ENCODE measurements at places on chromosomes 5 and 9.

- no peak for DNase-seq
Observed at GRCh38 chr5:155027993-155028629, 14.6 kb downstream of the KIF4B start.

GRCh38 chr9:78304357-78304756 lies 7.4 kb downstream of the PSAT1 start:
- DNase-seq = no peak

GRCh38 chr5:76685704-76686103 lies 30.2 kb upstream of the F2R start:
- no peak for DNase-seq

DNA sequence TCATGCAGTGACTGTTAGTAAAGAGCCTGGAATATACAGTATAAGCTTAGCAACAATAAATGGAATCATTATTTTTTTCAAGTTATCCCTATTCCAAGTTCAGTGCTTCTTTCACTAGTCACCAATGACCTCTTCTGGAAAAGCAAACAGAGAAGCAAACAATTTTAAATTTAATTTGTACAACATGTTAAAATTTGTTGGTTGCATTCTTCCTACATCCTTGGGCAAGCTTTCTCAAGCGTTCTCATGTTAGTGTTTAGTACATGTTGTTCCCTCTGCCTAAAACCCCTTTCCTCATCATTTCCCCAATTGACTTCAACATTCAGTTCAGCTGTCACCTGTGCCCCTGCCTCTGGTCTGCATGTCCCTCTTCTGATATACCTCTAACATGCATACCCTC lies 123.4 kb downstream of the SEC61B start:
- DNase-seq = no peak

GRCh38 chr9:121640076-121640475 lies 11.4 kb upstream of the DAB2IP start:
- DNase-seq = peak; percentile 46

GRCh38 chr5:141715346-141715905 lies 33.4 kb upstream of the ARAP3 start:
- no peak for DNase-seq

- DNase-seq = no peak
Observed at GRCh38 chr9:122389799-122390481, 19.1 kb downstream of the PTGS1 start.

DNA sequence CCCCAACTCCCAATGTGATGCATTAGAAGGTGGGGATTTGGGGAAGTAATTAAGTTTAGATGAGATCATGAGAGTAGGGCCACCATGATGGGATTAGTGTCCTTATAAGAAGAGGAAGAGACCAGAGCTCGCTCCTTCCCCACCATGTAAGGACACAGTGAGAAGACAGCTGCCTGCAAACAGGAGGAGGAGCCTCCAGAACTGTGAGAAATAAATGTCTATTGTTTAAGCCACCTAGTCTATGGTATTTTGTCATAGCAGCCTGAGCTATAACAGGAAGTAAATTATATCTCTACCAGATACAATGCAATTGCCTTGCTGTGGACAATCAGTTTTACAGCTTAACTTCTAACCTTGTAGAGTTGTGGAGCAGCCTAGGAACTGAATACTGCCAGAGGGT lies 58.0 kb downstream of the ANKRD33B start:
- DNase-seq = no peak

GRCh38 chr5:139763930-139764791 lies 31.4 kb upstream of the PSD2 start:
- no peak for DNase-seq

GRCh38 chr9:14710804-14711203 lies 11.7 kb downstream of the CER1 start:
- no peak for DNase-seq

- no peak for DNase-seq
Observed at GRCh38 chr9:27538647-27539046, 9.0 kb upstream of the MOB3B start.

- no peak for DNase-seq
Observed at GRCh38 chr5:157109744-157110143, 900 bp upstream of the HAVCR2 start.

DNA sequence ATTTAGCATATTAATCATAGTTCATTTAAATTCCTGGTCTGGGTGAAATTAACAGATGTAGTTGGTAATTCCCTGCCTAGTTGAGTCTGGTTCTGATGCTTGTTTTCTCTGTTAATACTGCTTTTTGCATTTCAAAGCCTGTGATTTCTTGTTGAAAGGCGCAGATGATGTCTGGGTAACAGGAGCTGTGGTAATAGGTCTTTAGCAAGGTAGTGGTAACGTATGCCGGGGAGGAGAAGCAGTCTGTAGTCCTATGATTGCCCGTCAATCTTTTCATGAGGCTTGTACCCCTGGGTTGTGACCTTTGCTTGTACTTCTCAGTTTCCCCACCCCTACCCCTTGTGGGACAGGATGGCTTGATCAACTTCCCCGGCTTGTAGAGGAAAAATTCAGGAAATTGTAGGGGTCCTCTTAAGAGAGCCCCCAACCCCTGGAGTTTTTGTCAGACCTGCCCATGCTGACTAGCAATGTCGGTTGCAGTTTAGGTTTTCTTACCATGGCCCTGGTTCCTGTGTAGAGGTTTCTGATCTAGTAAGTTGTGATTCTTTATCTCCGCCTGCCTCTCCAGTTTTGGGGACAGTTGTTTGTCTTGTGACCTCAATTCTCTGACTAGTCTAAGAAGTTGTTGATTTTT lies 55.4 kb downstream of the SPIN1 start:
- DNase-seq = no peak

DNA sequence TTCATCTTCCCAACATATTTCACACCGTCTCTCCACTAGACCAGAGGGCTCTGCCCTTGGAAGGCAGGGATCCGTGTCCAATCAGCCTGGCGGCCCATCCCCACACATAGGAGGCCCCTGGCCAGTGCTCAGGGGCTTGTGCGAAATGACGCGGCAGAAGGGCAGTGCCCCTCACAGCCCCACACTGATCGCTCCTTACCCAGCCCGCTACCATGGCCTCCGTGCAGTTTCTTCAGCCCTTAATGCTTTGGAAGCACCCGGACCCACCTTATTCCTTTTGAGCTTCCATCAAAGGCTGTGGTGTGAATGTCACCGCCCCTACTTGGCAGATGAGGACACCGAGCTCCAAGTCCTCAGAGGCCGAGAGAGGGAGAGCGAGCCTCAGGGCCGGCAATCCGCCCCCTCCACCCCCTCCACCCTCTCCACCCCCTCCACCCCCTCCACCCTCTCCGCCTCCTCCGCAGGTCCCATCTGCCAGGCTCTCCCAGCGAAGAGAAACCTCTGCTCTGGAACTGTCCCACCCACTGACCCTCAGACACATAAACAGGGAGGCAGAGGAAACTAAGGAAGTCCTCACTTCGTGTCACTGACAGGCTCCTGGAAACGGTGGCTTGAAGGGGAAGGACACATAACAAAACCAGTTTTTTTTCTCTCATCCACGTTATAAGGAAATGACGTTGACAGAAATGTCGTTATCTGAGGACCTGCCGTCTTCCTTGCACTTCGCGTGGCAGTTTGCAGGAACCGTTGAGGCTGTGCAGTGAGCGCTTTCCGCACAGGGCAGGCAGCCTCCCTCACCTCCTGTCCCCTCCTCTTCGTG lies 13.9 kb downstream of the QSOX2 start:
- DNase-seq = peak; percentile 37

- DNase-seq = no peak
Observed at GRCh38 chr5:123371575-123372179, 51.5 kb downstream of the CEP120 start.

DNA sequence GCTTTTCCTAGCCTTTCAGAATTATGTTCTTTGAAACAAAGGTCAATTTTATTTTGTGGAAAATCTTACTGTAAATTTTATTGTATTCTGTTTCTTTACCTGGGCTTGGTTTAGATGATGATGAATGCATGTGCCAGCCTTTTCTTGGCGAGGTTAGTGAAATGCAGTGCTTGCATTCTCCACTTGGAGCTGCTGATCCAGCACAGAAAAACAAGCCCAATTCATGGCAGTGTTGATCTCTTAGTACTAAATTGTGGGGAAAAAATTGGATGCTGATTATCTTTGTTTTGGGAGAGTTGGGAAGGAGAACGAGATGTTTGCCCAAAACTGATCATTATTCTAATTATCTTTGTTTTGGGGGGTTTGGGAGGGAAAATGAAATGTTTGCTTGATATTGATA lies 3.7 kb downstream of the HABP4 start:
- DNase-seq = peak; percentile 5

DNA sequence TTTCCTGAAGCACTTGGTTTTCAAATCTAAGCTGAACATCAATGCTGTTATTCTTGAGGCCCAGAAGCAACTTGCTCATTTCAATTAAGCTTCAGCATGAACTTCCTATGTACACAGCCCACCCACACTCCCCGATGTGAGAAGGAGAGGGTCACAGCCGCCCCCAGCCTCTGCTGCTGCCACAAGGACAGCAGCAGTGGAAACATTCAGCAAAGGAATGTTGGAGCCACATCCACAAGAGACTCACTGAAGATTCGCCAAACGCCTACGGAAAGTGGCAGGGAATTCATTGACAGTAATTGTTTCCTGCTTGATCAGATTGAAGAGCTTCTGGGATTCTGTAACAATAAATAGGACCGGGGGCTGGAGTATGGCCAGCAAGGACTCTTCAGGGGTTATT lies 2.9 kb downstream of the TGFBI start:
- no peak for DNase-seq

DNA sequence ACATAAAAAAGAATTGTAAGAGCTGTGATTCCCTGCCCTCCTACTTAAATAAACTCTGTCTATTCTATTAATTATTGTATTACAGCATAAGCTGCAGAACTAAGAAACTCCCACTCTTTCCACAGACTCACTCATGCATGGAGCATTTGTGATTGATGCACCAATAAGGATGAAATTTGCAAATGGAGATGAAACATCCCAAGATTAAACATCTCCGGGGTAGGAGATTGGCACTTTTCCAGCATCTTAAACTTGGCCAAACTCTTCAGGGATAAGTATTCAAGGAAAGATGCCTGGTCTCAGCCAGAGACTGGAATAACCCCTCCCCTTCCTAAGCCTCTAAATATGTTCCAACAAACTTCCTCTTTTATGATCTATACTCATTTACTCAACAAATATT lies 472.0 kb downstream of the ACTL7B start:
- no peak for DNase-seq

DNA sequence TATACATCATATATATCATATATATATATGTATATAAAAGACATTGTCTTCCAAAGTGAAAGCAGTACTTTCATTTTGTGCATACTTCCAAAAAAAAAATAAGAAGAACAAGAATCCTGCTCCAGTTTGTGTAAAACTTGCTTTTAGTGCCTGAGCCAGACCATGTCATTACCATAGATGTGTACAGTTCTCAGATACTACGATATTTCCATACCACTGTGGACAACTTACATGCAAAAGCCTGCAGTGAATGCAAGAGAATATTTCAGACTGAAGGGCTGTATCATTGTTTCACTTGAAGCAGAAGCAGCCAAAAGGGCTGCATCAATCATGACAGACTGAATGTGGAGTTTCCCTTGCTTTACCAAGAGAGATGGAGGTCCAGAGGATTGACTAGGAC lies 72.6 kb upstream of the CYLC2 start:
- DNase-seq = no peak

- no peak for DNase-seq
Observed at GRCh38 chr9:70257502-70257901, 1.3 kb upstream of the SMC5 start.

GRCh38 chr5:122844136-122844909 lies 1.1 kb upstream of the SNX24 start:
- DNase-seq = no peak

DNA sequence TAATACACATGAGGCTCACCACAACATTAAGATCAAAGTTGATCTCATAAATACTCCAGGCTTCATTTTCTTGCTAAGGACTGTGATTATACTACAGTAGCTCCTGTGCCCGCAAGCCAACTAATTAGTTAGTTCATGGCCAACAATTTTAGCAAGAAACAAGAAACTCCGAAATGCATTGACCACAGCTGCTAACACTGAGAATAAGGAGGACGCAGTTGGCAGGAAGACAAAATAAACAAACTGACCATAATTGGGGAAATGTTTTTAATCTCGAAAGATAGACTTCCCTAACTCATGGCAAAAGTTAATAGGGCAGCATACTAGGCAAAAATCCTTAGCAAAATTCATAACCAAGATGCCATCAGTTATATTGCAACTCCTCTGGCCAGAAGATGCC lies 115.5 kb upstream of the SPEF2 start:
- no peak for DNase-seq

Measured in stimulated activated CD4-positive, alpha-beta T cell treated with anti-CD3 and anti-CD28 coated beads, Interleukin-1b, Interleukin-23, amount 100 ng/mL, for 48 hours (primary cell).